ENCODE measurements at places on chromosomes 3 and 15.

DNA sequence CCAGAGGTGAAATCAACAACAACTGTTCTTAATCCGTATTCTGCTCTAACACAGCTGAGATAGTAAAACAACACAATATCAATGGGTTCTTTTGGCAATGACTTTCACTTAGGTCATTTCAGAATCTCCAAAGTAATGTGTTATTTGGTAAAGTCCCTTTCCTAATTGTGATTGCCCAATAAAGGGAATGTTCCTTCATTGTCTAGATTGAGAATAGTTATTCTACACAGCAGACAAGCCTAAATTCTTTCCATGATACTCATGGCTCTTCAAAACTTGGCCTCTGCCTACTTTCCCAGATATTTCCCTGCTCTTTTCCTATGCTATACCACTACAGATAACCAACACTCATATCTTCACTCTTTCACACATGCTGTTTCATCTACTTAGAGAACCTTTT lies 219.8 kb downstream of the FMN1 start:
- no peak for DNase-seq

DNA sequence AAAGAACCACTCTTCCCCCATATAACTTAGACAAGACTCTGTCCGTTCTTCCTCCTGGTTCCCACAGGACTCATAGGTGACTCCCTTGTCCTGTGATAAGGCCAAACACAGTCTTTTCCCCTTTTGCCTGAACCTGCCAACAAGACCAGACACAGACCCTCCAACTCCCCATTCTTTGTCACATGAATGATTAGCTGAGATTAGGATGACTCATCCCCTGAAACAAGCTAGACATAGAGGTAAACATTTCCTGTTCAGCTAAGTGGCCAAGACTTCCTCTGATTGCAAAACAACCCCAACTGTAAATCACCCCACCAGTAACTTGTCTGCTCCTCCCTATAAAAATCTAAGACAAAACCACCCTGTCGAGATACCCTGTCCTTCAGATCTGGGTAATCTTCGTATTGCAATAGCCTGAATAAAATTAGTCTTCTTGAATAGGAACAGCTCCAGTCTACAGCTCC lies 11.4 kb upstream of the HTR3E start:
- no peak for DNase-seq

GRCh38 chr15:29688506-29689286 lies 133.6 kb downstream of the TJP1 start:
- DNase-seq: no peak

DNA sequence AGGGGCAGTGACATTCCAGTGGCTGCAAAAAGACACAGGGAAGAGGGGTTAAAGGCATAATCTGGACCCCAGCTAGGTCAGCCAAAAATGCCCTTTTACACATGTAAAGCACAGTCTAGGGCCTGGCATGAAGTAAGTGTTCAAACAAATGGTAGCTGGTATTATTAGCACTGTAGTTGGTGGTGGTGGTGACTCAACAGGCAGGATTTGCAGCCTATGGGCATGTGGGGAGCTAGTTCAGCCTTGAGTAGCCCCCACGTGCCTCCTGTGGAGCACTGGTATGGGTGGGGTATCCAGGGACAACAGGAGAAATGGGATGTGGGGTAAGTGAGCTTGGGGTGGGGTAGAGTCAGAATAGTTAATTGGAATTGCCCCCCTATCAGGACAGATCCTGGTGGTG lies 27.6 kb downstream of the DNASE1L3 start:
- DNase-seq: no peak

DNA sequence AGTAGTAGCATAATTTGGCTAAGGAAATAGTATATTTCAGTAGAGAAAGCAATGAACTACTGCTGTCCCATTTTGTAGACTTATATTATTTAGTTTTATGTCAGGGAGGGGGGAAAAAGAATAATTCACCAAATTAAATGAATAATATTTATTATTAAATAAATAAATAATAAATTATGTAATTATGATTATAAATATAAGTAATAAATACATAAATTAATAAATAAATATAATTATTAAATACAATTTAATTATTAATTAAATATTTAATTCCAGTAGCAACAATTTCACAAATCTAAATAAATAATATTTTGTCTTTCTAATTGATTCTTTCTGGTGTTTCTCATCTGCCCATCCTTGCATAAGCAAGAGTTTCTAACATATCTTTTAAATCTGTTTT lies 81.1 kb upstream of the PLSCR4 start:
- DNase-seq: no peak
